ENCODE measurements at places on chromosomes 2 and 18.

- no peak for DNase-seq
These were observed 44.1 kb upstream of the IGFBP2 start for GRCh38 chr2:216588861-216589710.

GRCh38 chr2:72112981-72113846, 34.4 kb downstream of the CYP26B1 start:
- DNase-seq: no peak

GRCh38 chr2:242027676-242028450, 158.3 kb downstream of the RTP5 start:
- no peak for DNase-seq

DNA sequence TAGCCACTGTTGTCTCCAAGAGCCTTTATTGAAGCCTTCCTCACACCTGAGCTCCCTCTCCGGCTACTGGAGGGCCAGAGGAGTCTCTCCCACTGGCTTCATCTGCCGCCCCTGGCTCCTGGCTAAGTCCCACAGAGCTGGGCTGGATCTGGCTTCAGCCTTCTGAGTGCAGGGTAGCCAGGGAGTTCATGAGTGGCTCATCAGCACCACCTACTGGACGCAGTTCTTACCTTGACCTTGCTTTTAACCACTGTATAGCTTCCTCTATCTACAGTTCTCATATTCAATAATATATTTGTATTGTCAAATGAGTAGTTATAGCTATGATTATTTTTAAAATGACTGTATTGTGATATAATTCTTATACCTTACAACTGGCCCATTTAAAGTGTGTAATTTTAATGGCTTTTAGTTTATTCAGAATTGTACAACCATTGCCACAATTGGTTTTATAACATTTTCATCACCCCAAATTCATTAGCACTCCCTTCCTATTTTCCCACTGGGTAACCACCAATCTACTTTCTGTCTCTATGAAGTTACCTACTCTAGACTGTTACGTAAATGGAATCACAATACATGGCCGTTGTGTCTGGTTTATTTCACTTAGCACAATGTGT, 17.7 kb downstream of the CNDP1 start:
- peak; percentile 69 for DNase-seq

- no peak for DNase-seq
These were observed 270.3 kb upstream of the PARD3B start for GRCh38 chr2:204274991-204275390.

DNA sequence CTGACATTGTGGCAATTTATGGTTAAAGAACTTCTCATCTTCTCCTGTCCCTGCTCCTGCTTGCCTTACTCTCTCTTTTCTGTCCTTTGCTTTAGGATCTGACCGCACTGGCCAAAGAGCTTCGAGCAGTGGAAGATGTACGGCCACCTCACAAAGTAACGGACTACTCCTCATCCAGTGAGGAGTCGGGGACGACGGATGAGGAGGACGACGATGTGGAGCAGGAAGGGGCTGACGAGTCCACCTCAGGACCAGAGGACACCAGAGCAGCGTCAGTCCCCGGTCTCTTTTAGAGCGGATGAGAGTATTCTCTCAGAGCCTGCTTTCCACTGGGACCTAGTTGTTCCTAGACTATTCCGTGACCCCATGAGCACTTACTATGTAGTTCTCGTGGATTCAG, 122.2 kb upstream of the IL1R2 start:
- no peak for DNase-seq

GRCh38 chr2:88082781-88083180, 15.2 kb downstream of the SMYD1 start:
- no peak for DNase-seq

GRCh38 chr2:42063431-42064171, 15.8 kb downstream of the PKDCC start:
- DNase-seq: no peak

DNA sequence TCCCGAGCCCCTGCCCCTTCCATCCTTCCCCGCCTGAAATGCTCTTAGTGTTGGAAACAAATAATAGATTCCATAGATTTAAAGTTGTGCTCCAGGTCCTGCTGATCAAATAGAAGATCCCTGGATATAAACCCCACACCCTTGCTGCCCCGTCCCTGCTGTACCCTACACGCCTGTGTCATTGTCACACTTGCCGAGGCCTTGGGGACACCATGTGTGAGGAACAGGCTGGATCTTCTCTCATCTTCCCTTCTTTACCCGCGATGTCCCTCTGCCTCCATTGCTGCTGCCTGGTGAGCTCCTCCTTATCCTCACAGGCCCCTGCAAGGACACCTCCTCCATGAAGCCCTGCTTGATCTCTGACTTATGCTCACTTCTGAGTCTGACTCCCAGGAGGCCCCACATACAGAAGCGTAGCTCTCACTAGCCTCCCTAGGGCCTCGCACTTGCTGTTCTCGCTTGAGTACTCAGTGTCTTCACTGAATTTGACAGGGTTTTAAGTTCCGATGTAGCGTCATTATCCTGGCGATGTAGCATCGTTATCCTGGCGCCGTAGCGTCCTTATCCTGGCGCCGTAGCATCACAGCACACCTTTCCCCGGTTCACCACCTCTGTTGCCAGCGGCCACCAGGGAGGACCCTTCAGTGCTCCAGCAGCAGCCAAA, 221.9 kb downstream of the NDUFA10 start:
- DNase-seq: no peak

- no peak for DNase-seq
These were observed 145.9 kb downstream of the CALCRL start for GRCh38 chr2:187302116-187302515.

- DNase-seq: no peak
These were observed 60.5 kb downstream of the SOCS6 start for GRCh38 chr18:70349316-70349715.

DNA sequence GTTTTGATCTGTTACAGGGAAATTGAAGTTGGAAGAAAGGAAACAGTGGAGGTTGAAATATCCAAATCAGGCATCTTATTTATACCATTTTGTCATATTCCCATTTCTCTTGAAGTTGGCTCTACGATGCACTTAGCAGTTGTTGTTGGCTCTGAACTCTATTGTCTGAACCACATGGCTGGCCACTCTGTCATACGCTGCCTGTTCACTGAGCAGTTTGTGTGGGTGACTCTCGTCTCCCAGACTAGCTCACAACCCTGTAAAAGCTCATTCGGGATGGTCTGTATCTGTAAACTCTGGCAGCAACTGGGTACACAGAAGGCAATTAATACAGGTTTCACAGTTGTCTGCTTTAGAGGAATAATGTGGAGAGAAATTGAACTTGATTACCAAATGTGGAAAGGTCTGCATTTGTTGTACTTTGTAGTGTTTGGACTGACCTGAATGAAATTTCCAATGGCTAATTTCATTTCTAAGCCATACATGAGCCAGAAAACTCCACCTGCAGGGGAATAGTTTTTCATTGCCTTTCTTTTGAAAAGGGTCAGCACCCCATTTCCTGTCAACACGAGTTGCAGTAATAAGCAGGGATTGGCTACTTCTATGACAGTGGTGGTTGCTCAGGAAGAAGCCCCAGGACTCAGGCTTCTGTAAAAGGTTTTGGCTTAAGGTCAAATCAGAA, 378.2 kb downstream of the OSR1 start:
- no peak for DNase-seq

GRCh38 chr2:204027091-204027490, 90.5 kb downstream of the ICOS start:
- DNase-seq: no peak

GRCh38 chr18:47381975-47382570, 130.6 kb upstream of the SKOR2 start:
- DNase-seq: no peak

- no peak for DNase-seq
These were observed 34.8 kb upstream of the ASXL2 start for GRCh38 chr2:25912851-25913695.

- DNase-seq: no peak
These were observed 282.9 kb upstream of the TNP1 start for GRCh38 chr2:217142649-217143266.

DNA sequence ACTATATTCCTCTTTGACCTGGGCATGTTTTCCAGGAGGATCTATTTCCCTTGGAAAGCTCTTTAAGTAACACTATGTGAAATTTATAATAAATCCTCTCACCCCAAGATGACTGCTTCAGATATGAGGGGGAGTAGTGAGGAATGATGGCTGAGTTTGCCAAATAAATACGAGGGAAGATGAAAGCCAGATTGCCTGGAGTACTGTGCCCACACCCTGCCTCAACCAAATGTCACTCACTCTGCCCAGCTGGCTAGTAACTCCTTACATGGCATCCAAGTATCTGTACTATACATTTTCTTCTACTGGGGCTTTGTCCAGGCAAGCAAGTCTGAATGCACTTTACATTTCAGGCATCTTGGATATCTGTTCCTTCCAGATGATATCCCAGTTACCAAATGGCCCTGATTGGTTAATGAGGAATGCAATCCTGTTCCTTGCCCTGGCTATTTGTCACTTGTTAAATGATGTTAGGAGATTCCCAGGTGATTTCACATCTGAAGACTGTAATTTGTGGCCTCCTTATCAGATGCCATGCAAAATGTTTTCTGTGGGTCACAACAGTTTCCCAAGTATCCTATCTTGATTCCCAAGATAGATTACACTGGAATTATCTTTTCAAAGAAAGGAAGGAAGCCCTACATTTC, 191.8 kb downstream of the IKZF2 start:
- no peak for DNase-seq

- no peak for DNase-seq
These were observed 202.1 kb downstream of the CYP26B1 start for GRCh38 chr2:71945603-71945959.

DNA sequence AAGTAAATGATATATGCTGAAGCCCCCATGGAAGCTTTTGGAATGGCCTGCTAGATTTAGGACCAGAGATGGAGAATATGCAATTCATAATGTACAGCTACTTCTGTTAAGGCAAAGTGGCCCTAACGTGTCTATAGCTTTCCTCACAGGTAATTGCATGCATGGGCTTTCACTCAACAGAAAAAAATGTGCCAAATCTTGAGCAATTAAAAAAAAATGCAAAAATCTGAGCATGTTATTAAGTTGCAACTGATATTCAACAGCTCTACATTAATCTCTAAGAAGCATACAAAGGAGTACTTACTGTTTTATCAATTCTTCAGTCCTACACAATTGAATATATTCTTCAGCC, 79.6 kb downstream of the EFEMP1 start:
- DNase-seq: no peak

- no peak for DNase-seq
These were observed 30.1 kb downstream of the ANKRD29 start for GRCh38 chr18:23632615-23633014.

DNA sequence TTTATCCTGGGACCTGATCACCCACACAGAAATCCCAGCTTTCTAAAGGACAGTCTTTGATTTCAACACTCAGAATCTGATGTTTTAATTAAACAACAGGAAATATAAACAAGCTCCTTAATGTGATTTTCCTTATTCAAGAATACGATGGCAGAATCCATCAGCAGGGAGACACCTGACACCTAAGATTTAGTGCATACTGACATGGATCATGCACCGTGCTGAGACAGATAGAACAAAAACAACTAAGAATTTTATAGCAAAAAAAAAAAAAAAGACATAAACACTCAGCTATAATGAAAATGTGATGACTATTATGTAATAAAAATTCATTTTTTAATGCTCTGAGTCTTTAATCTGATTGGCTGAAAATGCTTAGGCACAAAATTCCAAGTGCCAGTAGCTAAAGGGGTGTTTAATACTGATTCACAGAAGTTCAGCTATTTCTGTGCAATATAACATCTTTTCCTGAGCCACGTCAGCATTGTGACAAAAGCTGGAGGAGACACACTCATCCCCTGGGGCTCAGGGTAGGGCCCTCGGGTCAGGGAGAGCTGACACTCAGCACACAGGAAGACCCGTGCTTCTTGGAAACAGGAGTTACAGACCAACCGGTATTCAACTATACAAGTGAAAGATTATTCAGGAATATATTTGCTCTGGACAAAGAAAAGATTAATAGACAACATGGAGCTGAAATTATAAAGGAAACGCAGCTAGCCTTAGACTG, 247.4 kb downstream of the FBXO15 start:
- no peak for DNase-seq

GRCh38 chr2:237696461-237696860, 69.1 kb downstream of the LRRFIP1 start:
- DNase-seq: no peak

- DNase-seq: no peak
These were observed 437.0 kb downstream of the PARD3B start for GRCh38 chr2:204982303-204982702.

DNA sequence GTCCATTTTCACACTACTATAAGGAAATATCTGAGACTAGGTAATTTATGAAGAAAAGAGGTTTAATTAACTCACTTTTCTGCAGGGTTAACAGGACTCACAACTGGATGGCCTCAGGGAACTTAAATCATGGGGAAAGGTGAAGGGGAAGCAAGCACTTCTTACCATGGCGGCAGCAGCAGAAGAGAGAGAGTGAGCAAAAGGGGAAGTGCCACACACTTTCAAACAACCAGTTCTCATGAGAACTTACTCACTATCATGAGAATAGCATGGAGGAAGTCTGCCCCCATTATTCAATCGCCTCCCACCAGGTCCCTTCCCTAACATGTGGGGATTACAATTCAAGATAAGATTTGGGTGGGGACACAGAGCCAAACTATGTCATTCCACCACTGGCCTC, 55.1 kb upstream of the NETO1 start:
- no peak for DNase-seq

GRCh38 chr2:65186093-65186868, 41.4 kb upstream of the ACTR2 start:
- DNase-seq: no peak

- DNase-seq: no peak
These were observed 5.4 kb upstream of the ITGB6 start for GRCh38 chr2:160205505-160205904.

DNA sequence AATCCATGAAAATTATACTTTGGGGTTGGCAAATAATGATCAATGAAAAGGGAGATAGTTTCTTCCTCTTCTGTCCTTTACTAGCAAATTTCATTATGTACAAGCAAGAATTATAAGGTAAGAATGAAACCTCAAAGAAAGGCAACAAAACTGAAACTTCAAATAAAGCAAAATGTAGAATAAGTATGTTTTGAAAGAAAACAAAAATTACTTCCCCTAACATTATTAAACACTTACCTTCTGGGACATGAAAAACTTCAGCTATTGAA, 29.4 kb downstream of the THADA start:
- no peak for DNase-seq

DNA sequence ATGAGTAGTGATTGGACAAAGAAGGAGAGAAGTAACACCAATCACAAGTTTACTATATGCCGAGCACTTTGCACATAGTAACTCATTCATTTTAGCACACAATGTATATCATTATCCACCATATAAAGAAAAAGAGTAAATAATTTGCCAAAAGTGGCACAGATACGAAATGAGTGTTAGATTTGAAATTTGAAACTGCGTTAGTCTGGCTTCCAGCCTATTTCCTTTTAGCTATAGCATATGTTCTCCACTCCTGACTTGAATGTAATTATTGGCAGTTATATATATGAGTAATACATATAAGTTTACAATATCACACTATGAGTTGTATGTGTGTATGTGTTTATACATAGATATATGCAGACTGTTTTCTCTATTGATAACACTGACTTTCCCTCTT, 98.6 kb downstream of the NOL4 start:
- DNase-seq: no peak

All from activated naive CD8-positive, alpha-beta T cell treated with anti-CD3 and anti-CD28 coated beads, Interleukin-2, amount 10 ng/mL, durations not matched to agents 7 days and 5 days (primary cell).